IMR-90 (cell line): ENCODE measurements at places on chromosomes 7 and 10. TPM values are rescaled to one million over a fixed set of nuclear protein-coding genes. Genes with fewer than 3 reads are reported as not detected.

DNA sequence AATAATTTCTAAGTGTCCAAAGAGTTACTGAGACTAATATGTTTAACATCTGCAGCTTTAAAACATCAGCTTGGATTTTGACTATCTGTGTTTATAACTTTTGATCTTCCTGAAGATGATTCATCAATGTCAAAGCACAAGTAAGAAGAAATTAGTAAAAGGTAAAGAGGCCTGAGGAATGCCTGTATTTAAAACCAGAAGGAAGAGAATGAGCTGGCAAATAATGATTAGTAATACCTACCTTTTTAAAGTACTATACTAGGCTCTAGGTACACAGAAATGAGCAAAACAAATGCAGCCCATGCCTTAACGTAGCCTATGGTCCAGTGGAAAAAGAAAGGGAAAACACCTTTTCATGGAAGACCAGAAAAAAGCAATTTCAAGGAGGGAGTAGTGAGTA lies 158.0 kb downstream of the KCND2 start:
- DNase-seq, result no peak

GRCh38 chr7:141590666-141591065 lies 39.5 kb downstream of the AGK start:
- DNase-seq, result no peak

DNA sequence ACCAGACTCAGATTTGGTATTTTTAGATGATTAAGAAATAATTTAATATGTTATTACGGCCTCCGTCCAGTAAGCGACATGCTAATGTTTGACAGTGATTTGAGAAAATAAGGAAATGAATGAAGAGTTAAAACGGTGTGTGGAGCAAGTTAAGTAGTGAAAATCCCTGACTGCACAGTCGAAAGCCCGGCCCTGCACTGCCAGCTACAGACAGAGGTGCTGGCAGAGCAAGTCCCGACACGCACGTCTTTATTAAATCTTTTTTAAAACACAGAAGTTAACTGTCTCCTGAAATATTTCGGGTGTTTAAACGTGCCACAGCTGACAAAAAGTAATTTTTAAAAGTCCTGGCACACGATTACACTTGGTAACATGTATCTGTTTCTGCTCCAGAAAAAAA lies 293.4 kb upstream of the RNF32 start:
- no peak for DNase-seq

GRCh38 chr10:132539894-132540293 lies 2.3 kb downstream of the INPP5A start:
- DNase-seq, result peak; percentile 75

GRCh38 chr10:46290101-46290886 lies 3.5 kb downstream of the ANTXRL start:
- DNase-seq, result no peak

- DNase-seq, result peak; percentile 66
Measured at GRCh38 chr7:24715661-24716479, 41.4 kb downstream of the GSDME start.

GRCh38 chr10:77348082-77348481 lies 289.5 kb downstream of the KCNMA1 start:
- DNase-seq, result peak; percentile 26

GRCh38 chr7:156764016-156764669 lies 123.6 kb downstream of the RNF32 start:
- peak; percentile 78 for DNase-seq

- DNase-seq, result no peak
Measured at GRCh38 chr10:49174261-49174925, 13.8 kb downstream of the TMEM273 start.

DNA sequence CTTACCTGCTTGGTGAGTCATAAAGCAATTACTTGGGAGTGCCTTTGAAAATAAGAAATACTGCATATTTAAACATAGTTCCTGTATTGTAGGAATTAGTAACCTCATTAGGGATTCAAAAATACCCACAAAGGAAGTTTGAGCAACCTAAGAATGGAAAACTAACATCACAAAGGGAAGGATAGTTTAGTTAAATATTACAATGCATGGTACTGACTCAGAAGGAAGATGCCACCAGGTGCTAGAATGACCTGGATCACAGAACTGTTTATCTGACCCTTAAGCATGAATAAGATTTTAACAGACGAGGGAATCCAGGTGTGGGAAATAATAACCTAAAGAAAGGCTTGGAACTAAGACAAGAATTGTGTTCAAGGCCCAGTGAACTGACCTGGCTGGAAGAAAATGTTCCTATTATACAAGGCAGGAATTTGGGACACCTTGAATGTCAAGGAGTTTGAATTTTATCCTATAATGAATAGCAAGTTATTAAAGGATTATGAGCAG lies 106.4 kb downstream of the GSAP start:
- no peak for DNase-seq

The MYH16 gene
- 0.18 and 0.28 TPM in 2 replicates for total RNA-seq

The LDB1 gene
- total RNA-seq, result 45.3 and 47.9 TPM in 2 replicates

The CTAGE8 gene
- total RNA-seq, result not detected in 2 replicates

The LFNG gene
- 1.4 and 1.8 TPM in 2 replicates for total RNA-seq

The RNF148 gene
- not detected in 2 replicates for total RNA-seq

The ARHGAP22 gene
- 28.3 and 35.3 TPM in 2 replicates for total RNA-seq
